ENCODE measurements at places on chromosomes 5 and 9.

DNA sequence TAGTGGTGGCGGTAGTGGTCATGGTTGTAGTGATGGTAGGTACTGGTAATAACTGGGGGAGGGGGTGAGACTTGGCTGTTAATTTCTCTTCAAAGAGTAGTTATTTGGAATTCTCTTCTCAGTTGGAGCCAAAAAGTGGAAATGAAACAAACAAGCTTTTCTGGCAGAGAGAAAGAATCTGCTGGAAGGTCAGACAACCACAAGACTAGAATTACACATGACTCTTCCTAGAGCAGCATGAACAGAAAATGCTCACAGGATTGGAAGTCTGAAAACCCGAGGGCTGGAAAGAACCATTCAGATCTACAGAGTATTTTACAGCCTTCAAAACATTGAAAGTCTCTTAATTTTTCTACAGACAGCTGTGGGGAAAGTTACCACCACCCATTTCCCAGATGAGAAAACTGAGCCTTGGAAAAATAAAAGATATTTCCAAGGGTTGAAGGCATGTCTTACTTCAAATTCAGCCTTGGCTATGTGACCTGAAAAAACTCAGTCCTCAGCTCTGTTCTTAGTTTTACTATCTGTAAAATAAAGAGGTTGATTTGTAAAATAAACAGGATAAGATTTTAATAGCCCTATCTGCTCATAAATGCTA is 42.9 kb upstream of the TRIM32 start:
- H3K36me3 ChIP-seq: no peaks in the 10 kb centered on the region
- no peaks in the 10 kb centered on the region for H3K4me1 ChIP-seq
- no peak for DNase-seq
- no peaks in the 10 kb centered on the region for H3K27me3 ChIP-seq
- H3K4me3 ChIP-seq: no peak overlapping the region
- H3K27ac ChIP-seq: no peak overlapping the region

- H3K27me3 ChIP-seq: peaks cover 6% of the 10 kb centered on the region
- no peaks in the 10 kb centered on the region for H3K36me3 ChIP-seq
- no peak overlapping the region for H3K27ac ChIP-seq
- no peak for DNase-seq
- no peak overlapping the region for H3K4me3 ChIP-seq
Observed at GRCh38 chr9:38263532-38263931, 129.0 kb upstream of the ALDH1B1 start.

- no peaks in the 10 kb centered on the region for H3K27me3 ChIP-seq
Observed at GRCh38 chr9:125646621-125647100, 60.3 kb downstream of the MAPKAP1 start.

DNA sequence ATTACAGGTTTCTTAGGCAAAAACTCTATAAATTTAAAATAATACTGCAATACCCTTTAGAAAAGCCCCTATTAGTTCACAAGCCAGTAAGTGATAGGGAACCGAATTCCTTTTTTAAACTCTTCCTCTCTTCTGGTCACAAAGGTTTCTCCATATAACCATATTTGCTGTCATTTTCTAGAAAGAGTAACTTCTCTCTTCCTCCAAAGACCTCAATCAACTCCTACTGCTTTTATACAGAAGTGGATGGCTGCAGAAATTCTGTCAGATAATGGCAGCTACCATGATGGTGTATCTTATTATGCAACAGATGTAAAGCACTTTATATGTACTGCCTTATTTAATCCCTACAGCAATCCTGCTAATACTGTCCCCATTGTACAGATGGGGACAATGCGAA is 6.2 kb downstream of the TUT7 start:
- peaks cover 46% of the 10 kb centered on the region for H3K4me1 ChIP-seq
- no peak overlapping the region for H3K4me3 ChIP-seq
- no peaks in the 10 kb centered on the region for H3K27me3 ChIP-seq
- no peak for DNase-seq
- H3K27ac ChIP-seq: peak overlapping the region; percentile 73

- no peaks in the 10 kb centered on the region for H3K36me3 ChIP-seq
- no peak overlapping the region for H3K4me3 ChIP-seq
- H3K27me3 ChIP-seq: peaks cover 10% of the 10 kb centered on the region
- no peak overlapping the region for H3K27ac ChIP-seq
- peaks cover 6% of the 10 kb centered on the region for H3K4me1 ChIP-seq
Observed at GRCh38 chr5:73915345-73915744, 289.3 kb downstream of the ARHGEF28 start.

DNA sequence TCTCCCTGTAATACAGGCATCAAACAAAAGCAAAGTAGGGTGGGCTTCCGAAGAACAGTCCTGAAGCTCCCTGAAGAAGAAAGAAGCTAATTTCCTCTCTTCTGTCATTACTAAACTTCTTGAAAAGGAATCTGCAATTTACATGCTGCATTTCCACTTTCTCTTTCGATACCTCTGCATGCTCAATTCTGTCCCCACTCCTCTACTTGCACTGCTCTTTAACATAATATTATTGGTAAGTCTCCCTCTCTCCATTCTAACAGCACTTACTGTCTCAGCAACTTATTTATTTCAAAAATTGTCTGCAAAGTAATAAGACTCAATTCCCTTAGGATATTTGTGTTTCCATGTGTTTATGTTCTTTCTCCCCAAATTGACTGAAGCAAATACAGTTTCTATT is 3.9 kb upstream of the PLPP1 start:
- H3K36me3 ChIP-seq: peaks cover 5% of the 10 kb centered on the region
- peak overlapping the region; percentile 69 for H3K27ac ChIP-seq
- no peak for DNase-seq
- H3K27me3 ChIP-seq: no peaks in the 10 kb centered on the region

- H3K4me1 ChIP-seq: no peaks in the 10 kb centered on the region
- H3K4me3 ChIP-seq: no peak overlapping the region
- H3K27me3 ChIP-seq: no peaks in the 10 kb centered on the region
- DNase-seq: no peak
Observed at GRCh38 chr9:108336575-108336974, 519.2 kb downstream of the ACTL7B start.

- no peak overlapping the region for H3K4me3 ChIP-seq
- H3K36me3 ChIP-seq: no peaks in the 10 kb centered on the region
- H3K4me1 ChIP-seq: no peaks in the 10 kb centered on the region
- H3K27me3 ChIP-seq: no peaks in the 10 kb centered on the region
- no peak overlapping the region for H3K27ac ChIP-seq
Observed at GRCh38 chr9:18678821-18679590, 205.1 kb downstream of the ADAMTSL1 start.

- peaks cover 20% of the 10 kb centered on the region for H3K36me3 ChIP-seq
- H3K4me3 ChIP-seq: peak overlapping the region; percentile 87
- no peaks in the 10 kb centered on the region for H3K27me3 ChIP-seq
- peaks cover 30% of the 10 kb centered on the region for H3K4me1 ChIP-seq
Observed at GRCh38 chr5:179805070-179805528, 1.6 kb downstream of the MGAT4B start.

GRCh38 chr5:155624597-155625241 is 611.2 kb downstream of the KIF4B start:
- peaks cover 7% of the 10 kb centered on the region for H3K27me3 ChIP-seq
- H3K4me1 ChIP-seq: no peaks in the 10 kb centered on the region
- H3K27ac ChIP-seq: no peak overlapping the region
- no peaks in the 10 kb centered on the region for H3K36me3 ChIP-seq

- H3K4me3 ChIP-seq: no peak overlapping the region
- no peaks in the 10 kb centered on the region for H3K4me1 ChIP-seq
- DNase-seq: no peak
- H3K27me3 ChIP-seq: no peaks in the 10 kb centered on the region
- no peak overlapping the region for H3K27ac ChIP-seq
Observed at GRCh38 chr5:92879806-92880543, 701.0 kb downstream of the NR2F1-AS1 start.

GRCh38 chr5:14147210-14147609 is 4.1 kb downstream of the TRIO start:
- H3K27me3 ChIP-seq: peaks cover 50% of the 10 kb centered on the region
- H3K27ac ChIP-seq: no peak overlapping the region
- H3K36me3 ChIP-seq: no peaks in the 10 kb centered on the region

DNA sequence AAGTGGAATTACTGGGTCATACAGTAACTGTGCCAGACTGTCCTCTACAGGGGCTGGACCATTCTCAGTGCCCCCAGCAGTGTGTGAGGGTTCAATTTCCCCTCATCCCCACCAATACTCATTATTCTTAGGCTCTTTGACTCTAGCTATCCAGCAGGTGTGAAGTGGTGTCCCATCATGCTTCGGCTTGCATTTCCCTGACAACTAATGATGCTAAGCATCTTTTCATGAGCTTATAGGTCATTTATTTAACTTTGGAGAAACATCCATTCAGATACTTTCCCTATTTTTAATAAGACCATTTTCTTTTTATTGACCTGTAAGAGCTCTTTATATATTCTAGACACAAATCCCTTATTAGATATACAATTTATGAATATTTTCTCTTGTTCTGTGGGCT is 63.6 kb downstream of the ADAMTS2 start:
- no peaks in the 10 kb centered on the region for H3K4me1 ChIP-seq
- H3K27ac ChIP-seq: no peak overlapping the region

- no peak overlapping the region for H3K4me3 ChIP-seq
- H3K27ac ChIP-seq: no peak overlapping the region
- no peak for DNase-seq
Observed at GRCh38 chr9:97046228-97046627, 7.3 kb upstream of the CTSV start.

DNA sequence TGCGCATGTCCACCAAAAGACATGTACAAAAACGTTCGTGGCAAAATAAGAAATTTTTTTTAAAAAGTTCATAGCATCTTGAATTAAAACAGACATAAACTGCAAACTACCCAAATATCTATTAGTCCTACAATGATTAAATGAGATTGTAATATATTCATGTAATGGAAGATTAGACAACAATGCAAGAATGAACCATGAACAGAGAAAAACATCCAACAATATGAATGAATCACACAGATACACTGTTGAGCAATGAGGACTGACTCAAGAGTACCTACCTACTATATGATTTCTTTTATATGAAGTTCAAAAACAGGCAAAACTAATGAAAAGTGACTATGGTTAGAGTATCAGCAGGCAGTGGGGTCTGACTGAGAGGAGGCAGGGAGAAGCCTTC is 17.9 kb upstream of the CTNNAL1 start:
- DNase-seq: no peak
- H3K4me1 ChIP-seq: no peaks in the 10 kb centered on the region
- peaks cover 37% of the 10 kb centered on the region for H3K36me3 ChIP-seq
- H3K27ac ChIP-seq: no peak overlapping the region
- H3K27me3 ChIP-seq: no peaks in the 10 kb centered on the region

- H3K4me3 ChIP-seq: no peak overlapping the region
- no peaks in the 10 kb centered on the region for H3K36me3 ChIP-seq
- no peak overlapping the region for H3K27ac ChIP-seq
- no peak for DNase-seq
- no peaks in the 10 kb centered on the region for H3K27me3 ChIP-seq
- H3K4me1 ChIP-seq: no peaks in the 10 kb centered on the region
Observed at GRCh38 chr5:7094626-7095025, 301.3 kb upstream of the ADCY2 start.

- DNase-seq: no peak
- H3K27ac ChIP-seq: no peak overlapping the region
- H3K4me1 ChIP-seq: no peaks in the 10 kb centered on the region
Observed at GRCh38 chr5:76660360-76660759, 37.2 kb upstream of the F2RL2 start.

GRCh38 chr5:137497396-137498290 is 1.5 kb downstream of the SPOCK1 start:
- no peak for DNase-seq
- H3K27me3 ChIP-seq: peaks cover 31% of the 10 kb centered on the region
- no peak overlapping the region for H3K4me3 ChIP-seq
- no peak overlapping the region for H3K27ac ChIP-seq

DNA sequence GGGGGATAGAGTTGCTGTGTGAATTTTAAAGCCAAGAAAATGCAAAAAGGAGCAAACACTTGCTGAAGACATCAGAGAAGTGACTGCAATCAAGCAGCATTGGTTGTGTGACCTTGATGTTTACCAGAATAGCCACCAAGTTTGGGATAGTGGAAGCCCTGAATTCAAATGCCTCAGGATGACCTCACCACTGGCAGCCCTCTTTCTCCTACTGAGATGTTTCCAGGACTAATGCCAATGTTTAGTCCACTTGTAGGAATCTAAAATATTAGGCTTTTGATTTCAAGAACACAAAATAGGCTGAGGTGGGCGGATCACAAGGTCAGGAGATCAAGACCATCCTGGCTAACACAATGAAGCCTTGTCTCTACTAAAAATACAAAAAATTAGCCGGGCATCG is 112.2 kb upstream of the NUDT12 start:
- H3K36me3 ChIP-seq: no peaks in the 10 kb centered on the region
- no peaks in the 10 kb centered on the region for H3K4me1 ChIP-seq
- H3K27ac ChIP-seq: no peak overlapping the region

DNA sequence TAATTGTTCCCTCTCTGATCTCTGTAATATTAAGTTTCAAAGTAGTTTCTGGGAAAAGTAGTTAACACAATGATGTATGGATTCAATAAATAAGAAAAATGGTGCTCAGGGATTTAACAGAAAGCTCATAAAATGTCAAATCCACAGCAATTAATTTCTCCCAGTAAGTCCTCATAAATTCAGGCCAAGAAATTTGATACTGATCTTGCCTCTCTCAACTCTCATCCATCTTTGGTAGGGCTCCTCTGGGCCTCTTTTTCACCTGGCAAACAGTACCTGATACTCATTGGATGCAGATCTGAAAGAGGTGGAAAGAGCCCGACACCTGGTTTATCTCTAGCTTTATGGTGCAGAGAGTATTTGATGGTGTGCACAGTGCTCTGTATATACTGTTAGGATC is 106.1 kb downstream of the STK32A start:
- no peak overlapping the region for H3K27ac ChIP-seq
- H3K4me3 ChIP-seq: no peak overlapping the region
- H3K4me1 ChIP-seq: no peaks in the 10 kb centered on the region

DNA sequence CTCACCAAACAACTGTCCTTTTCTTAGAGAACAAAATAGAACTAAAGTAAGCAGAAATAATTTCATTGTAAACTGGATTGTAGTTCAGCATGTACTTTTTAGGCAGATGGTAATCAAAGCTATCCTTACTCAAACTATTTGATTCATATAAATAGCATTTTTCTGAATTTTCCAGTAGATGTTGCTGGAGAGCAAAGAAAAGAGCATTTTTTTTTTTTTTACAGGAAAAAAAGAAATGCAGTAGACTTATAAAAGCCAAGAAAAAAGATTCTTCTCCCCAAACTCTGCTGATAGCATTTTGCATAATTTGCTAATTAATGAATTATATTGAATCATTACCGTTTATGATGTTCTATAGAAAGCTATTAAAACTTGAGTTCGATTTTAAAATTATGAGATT is 715.3 kb upstream of the WWC1 start:
- H3K4me1 ChIP-seq: peaks cover 1% of the 10 kb centered on the region
- no peaks in the 10 kb centered on the region for H3K36me3 ChIP-seq
- H3K27me3 ChIP-seq: peaks cover 17% of the 10 kb centered on the region
- no peak overlapping the region for H3K4me3 ChIP-seq
- no peak overlapping the region for H3K27ac ChIP-seq
- DNase-seq: no peak

Data from activated T-helper 2 cell treated with anti-CD3 and anti-CD28 coated beads, Interferon-gamma antibody, Interleukin-2, Interleukin-4, amounts not matched to agents 10 μg/mL and 5 μg/mL and 100 μg/mL, durations not matched to agents 14 hours and 24 hours and 36 hours (primary cell).